Nucleus accumbens (tissue), 56 donors: ENCODE measurements at places on chromosomes 5 and 9.
A peak's percentile ranks its signal among the peaks of the same experiment; 100 is the strongest.

DNA sequence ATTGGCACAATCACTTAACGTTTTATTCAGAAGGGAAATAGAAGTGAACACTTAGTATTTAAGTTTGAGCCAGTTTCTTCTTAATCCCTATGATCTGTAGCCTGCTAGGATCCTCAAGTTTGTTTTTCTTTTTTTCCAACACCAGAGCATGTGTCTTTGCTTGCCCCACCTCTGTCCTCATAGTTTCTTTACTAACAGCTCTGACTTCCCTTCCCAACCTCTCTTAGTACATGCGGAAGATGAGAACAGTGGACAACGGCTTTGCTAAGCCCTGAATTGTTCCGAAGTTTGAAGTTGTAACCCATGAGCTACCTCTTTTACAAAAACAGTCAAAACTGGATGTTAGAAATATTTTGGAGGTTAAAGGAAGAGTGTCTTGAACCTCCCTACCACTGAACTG is 61.7 kb upstream of the TAF11L2 start:
- DNase-seq = no peak

DNA sequence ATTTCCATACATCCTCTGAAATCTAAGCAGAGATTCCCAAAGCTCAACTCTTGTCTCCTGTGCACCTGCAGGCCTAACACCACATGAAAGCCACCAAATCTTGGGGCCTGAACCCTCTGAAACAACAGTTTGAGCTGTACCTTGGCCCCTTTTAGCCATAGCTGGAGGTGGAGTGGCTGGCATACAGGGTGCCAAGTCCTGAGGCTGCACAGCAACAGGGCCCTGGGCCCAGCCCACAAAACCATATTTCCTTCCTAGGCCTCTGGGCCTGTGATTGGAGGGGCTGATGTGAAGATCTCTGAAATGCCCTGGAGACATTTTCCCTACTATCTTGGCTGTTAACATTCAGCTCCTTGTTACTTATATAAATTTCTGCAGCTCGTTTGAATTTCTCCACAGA is 26.5 kb downstream of the DOCK2 start:
- no peak for DNase-seq

DNA sequence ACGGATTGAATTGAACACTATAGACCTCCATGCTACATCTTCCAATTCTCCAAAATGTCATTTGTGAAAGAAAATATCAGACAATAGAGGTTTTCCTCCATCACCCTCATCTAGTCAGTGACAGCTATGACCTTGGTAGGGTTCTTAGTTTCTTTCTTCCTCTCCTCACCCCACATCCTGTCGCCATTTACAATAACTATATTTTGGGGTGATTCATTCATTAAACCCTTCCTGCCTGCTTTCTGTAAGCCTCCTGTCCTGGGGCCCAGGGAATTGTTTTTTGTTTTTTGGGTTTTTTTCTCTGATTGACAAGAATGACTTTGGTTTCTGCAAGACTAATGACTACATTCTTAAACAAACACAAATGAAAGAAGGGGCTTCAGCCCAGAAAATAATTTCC is 82.6 kb downstream of the PRELID2 start:
- DNase-seq = no peak

DNA sequence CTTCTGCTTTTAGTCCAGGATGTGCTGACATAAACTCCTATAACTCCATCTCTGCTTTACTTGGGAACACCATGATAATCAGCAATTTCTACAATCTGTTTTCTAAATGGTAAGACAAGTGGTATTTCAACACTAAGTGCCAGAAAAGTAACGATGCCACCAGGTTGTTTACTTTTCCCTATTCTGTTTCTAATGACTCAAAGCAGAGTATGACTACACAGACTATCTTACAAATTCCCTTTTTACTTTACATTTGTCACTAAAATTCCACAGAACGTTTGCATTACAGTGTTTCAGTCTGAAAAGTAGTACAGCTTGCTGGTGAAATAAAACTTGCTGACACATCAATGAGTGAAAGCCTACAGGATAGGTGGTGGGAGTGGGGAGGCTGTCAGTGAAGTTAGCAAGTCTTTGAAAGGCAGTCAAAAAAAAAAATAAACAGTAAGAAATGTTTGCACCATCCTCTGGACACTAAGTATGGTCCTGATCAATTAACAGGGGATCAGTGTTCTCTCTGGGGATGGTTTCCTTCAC is 186.5 kb downstream of the LURAP1L start:
- DNase-seq = no peak

GRCh38 chr5:143261748-143262392 is 141.6 kb downstream of the NR3C1 start:
- no peak for DNase-seq

GRCh38 chr9:109974918-109975276 is 194.9 kb downstream of the PALM2AKAP2 start:
- DNase-seq = no peak

- DNase-seq = no peak
Observed at GRCh38 chr5:61783481-61783880, 451.4 kb downstream of the ZSWIM6 start.

GRCh38 chr5:123879071-123879470 is 367.1 kb downstream of the CSNK1G3 start:
- no peak for DNase-seq

DNA sequence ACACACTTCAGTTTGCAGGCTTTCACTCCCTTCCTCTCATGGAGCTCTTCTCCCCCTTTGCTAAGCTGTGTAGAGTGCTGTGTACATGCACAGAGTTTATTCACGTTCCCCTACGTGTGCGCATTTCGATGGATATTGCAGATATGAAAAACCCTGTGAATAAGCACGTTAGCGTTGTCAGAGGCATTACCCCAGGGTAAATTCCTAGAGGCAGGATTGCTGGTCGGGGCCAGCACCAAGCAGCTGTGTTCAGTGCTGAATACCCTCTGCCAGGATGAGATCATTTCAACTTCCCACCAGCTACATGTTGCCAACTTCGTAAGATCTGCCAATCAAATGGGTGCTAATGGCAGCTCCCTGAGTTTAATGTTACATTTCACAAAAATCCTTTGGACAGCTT is 172.3 kb upstream of the PPP1R26 start:
- no peak for DNase-seq

GRCh38 chr9:131739133-131739958 is 530 bp downstream of the RAPGEF1 start:
- no peak for DNase-seq

GRCh38 chr5:78717674-78718584 is 69.4 kb upstream of the LHFPL2 start:
- no peak for DNase-seq

- DNase-seq = no peak
Observed at GRCh38 chr9:109705515-109705914, 74.5 kb upstream of the PALM2AKAP2 start.

- DNase-seq = no peak
Observed at GRCh38 chr9:131333771-131334628, 44.5 kb downstream of the PLPP7 start.

GRCh38 chr9:77000330-77000729 is 19.1 kb upstream of the FOXB2 start:
- no peak for DNase-seq

GRCh38 chr5:311963-312362 is 9.6 kb upstream of the AHRR start:
- no peak for DNase-seq

- no peak for DNase-seq
Observed at GRCh38 chr9:132237481-132237880, 75.6 kb downstream of the NTNG2 start.

- DNase-seq = no peak
Observed at GRCh38 chr9:100056561-100056960, 42.2 kb downstream of the ERP44 start.

- DNase-seq = no peak
Observed at GRCh38 chr5:91126888-91127287, 256.2 kb downstream of the ARRDC3 start.

DNA sequence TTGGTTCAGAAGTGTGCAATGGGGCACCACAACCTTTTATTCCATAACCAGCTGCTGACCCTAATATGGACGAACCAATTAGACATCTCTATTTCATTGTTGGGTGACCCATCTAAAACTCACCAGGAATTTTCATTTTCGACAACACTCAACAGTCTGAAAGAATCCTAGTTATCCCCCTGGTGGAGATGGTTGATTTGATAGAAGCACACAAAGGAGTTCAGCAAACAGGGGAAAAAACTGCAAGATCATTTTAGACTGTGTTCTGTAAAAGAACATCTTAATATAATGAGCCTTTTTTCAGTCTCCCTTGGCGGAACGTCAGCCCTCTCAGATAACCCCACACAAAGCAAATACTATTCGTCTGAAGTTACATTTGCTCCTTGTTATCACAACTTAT is 367.4 kb downstream of the KIAA0825 start:
- no peak for DNase-seq

GRCh38 chr5:134113902-134114875 is at the start of gene TCF7:
Gene TCF7 (plus strand): TSS chr5:134114681. CDS start chr5:134114907, 226 bp downstream.
- DNase-seq = peak; percentile 16

GRCh38 chr9:131971482-131972074 is 108.1 kb downstream of the MED27 start:
- no peak for DNase-seq

DNA sequence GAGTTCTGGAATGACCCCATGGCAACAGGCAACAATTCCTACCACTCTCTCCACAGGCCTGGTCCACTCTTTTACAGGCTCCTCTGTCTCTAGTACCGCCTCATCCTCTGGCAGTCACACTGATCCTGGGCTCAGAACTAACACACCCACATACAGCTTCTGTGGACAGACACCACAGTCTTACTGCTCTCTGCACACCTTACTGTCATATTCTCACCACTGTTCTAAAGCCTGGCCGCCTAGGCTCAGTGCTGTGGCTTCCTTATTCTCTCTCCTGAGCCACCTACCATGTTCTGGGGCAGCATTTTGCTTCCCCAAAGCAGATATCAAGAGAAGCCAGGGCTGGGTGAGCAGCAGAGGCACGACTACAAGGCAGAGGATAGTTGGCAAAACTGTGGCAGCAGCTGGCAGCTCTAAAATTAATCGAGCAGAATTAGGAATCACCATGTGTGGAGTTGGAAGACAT is 14.8 kb downstream of the REEP5 start:
- DNase-seq = no peak

GRCh38 chr5:139470821-139471300 is at the start of gene SMIM33:
Gene SMIM33 (plus strand): TSS chr5:139471004. CDS start chr5:139471122, 118 bp downstream.
- DNase-seq = no peak

DNA sequence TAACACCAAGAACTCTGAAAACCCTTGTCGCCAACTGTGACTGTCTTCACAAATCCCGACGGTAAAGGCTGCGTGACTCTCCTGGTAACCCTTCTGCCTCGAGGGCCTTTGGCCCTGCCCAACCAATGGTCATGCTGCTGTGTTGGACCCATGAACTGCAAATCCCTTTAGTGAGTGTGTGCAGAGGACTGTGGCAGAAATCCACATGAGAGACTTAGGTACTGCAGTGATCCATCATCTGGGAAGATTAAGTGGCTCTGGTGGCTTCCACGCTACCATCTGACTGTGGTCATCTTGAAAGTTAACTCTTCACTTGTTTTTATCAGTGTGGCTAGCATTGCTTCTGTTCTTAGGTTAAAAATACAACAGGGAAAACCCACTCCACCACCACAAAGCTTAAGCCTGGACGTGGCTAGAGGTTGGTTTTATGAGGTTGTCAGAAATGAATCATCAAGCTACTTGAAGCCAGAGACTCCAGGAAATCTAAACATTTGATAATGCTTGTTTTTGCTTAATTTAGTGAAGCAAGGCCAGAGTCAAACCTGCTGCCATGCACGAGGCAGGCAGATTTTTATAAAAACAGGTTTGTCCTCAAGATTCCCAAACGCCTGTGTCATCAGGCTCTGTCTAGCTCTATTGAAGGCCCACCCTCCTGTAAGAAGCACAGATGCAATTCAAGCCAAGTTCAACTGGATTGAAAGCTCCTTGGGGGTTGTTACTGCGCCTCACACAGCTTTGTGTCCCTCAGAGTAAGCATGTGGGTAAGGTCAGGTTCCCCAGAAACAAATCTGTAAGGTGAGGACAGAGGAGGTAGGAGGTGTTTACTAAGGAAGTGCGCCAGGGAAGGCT is 52.7 kb upstream of the ERCC6L2 start:
- DNase-seq = no peak

- DNase-seq = no peak
Observed at GRCh38 chr9:4295160-4295559, 4.7 kb downstream of the GLIS3 start.

DNA sequence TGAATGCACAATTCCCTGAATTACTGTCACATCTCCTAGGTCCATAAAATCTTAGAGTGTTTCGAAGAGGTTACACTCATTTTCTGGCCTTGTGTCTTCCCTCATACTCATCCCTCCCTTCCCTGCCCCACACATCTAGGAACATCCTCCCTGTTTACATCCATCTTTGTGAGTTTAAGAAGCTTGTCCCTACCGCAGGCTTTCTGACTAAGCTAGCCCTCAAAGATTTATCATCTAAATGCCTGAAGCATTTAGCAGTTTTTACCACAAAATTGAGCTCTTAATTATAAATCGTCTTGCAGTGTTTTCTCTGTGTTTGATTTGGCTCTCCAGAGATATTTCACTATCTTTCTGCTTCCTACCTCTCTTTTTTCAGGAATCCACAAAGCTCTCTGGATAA is 374.8 kb downstream of the KIAA0825 start:
- no peak for DNase-seq

DNA sequence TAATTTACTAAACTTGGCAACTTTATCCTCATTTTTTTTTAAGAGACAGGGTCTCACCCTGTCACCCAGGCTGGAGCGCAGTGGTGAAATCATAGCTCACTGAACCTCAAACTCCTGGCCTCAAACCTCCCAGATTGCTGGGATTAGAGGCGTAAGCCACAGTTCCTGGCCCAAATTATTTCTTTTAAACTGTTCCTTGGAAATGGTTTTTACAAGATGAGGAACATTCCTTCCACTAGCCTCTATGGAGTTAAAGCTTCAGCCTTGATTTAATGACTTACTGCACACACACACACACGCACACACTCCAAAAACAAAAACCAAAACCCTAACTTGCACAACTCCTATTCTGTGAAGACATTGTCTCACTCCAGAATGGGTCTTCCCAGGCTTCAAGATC is 77.2 kb upstream of the TARS1 start:
- no peak for DNase-seq

GRCh38 chr5:573206-573605 is 38.9 kb upstream of the CEP72 start:
- no peak for DNase-seq
